ENCODE measurements at places on chromosomes 16 and 17.

- no peak for DNase-seq
Measured at GRCh38 chr16:29791845-29792807, 1.6 kb downstream of the KIF22 start.

DNA sequence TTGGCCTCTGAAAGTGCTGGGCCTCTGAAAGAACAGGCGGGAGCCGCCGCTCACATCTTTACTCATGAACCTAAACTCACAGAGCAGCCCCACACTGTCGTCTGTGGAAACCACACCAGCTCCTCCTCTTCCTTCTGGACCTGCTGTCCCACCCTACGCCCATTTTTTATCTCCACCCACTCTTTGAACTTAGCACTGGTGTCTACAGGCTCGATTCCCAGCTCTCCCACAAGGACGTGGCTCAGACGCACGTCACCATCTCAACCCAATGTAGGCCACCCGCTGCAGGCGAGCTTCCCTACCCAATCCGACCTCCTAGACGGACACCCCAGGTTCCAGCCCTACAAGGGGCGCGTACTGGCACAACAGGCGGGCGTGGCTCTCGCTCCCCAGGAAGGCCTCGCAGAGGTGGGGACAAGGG, 62.2 kb downstream of the NXN start:
- no peak for DNase-seq

GRCh38 chr17:46046957-46047356, 47.9 kb downstream of the STH start:
- DNase-seq = no peak

- DNase-seq = no peak
Measured at GRCh38 chr17:77501101-77501566, 360.4 kb downstream of the SEC14L1 start.

GRCh38 chr17:76946111-76946771, 78.0 kb downstream of the MGAT5B start:
- DNase-seq = no peak

DNA sequence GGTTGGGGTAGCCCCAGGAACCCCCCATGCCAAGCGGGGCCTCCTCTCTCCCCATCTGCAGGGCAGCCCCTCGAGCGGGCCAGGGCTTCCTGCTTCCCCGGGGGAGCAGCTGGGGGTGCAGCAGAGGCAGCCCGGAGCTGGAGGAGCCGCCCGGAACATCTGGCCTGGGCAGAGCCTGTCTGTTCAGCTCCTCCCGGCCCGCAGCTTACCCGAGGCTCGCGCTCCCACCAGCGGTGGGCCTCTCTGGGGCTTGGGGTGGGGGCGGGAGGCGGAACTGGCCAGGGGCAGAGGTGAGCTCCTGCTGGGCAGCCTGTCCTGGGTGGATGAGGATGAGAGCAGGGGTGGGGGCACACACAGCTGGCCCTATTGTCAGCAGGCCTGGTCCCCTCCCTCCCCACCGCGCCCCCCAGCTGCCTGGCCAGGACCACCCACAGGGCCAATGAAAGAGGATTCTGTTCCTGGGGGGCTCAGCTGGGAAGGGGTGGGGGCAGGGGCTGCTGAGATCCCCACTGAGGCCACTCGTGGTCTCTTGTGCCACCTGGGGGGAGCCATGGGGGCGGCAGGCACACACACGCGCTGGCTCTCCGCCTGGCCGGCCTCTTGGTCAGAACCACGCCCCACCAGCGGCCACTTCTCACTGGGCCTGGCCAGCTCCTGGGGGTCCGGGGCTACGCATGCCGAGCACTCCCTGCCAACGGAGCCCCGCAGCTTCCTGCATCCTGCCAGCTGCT, 34.7 kb downstream of the BAHCC1 start:
- no peak for DNase-seq

GRCh38 chr17:72386619-72387237, 265.9 kb downstream of the SOX9 start:
- no peak for DNase-seq

DNA sequence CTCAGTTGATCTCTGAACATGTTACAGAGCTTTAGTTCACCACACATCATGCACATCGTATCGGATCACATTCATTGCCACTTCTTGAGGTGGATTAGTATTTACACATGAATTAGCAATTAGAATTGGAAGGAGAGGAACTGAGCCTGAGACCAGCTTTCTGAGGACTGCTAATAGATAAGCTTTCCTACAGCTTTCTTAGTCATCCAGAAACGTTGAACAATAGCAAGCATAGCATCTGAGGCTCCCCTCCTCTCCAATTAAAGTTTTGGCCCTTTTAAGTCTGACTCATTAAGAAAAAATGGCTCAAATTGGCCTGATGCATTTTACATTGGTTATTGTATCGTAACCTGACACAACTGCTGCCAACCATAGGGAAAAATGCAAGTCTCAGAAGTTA, 1130.4 kb downstream of the CDH8 start:
- no peak for DNase-seq

DNA sequence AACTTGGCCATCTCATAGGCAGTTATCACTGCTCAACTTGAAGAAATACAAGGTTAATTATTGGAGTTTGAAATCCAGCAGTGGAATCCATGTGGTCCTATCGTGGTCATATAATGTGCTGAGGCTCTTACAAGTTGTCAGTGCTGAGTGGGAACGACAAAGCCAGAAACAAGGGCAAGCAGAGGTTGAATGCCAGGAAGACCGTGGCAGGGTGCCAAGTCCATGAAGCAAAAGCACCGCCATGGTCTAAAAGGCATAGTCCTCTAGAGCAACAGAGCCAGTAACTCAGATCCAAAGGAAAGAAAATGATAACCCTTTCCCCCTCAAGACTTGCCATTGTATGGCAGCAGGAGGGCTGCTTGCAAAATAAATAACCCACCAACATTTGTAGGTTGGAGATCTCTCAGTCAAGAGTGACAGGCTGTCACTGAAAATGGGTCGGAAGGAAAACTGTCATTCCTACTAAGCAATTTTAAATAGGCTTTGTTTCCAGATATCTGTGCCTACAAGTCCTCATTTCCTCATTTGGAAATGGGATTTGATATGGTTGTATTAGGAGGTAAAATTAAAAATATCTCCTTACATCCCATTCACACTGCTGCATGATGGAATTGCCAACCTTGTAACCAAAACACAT, 36.4 kb upstream of the HSBP1 start:
- no peak for DNase-seq

GRCh38 chr17:48513666-48514455, 16.9 kb downstream of the HOXB1 start:
- DNase-seq = no peak

DNA sequence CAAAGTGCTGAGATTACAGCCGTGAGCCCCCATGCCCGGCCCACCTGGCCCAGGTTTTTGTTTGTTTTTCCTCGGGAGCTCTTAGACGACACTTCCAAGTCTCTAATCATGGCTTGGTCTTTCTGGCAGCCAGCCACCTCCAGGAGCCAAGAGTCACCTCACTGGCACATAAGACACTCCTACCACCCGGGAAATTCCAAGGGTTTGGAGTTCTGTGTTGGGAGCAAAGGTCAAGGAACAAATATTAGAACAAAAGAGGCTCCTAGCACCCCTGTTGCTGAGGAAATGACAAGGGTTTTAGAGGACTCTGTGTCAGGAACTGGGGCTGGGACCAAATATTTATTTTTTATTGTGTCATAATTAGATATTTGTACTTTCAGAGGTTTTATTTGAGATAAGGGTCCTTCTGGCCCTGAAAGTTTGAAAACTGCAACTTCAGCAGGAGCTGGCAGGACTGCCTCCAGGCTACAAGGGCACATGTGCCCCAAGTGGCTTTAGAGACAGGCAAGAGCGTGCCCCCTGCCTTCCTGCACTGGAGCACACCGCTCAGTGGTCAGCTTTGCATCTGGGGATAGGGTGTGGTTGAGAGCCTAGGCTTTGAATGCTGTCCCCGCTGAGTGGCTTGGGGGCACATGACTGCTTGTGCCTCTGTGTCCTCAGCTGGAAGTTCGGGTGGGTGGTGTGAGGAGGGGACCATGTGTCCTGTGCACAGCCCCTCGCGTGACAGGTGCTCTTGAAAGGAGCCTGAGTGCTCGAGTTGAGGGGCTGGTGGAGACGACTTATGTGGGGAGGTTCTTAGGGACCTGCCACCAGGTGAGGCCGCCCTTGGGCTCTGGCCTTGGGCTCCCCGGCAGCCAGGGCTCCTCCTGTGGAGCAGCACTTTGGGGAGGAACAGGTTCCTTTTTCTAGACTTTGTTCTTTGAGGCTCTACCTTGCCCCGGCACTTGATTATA, 29.7 kb downstream of the MGRN1 start:
- DNase-seq = no peak

GRCh38 chr16:57711993-57712392, 17.4 kb downstream of the DRC7 start:
- DNase-seq = no peak

DNA sequence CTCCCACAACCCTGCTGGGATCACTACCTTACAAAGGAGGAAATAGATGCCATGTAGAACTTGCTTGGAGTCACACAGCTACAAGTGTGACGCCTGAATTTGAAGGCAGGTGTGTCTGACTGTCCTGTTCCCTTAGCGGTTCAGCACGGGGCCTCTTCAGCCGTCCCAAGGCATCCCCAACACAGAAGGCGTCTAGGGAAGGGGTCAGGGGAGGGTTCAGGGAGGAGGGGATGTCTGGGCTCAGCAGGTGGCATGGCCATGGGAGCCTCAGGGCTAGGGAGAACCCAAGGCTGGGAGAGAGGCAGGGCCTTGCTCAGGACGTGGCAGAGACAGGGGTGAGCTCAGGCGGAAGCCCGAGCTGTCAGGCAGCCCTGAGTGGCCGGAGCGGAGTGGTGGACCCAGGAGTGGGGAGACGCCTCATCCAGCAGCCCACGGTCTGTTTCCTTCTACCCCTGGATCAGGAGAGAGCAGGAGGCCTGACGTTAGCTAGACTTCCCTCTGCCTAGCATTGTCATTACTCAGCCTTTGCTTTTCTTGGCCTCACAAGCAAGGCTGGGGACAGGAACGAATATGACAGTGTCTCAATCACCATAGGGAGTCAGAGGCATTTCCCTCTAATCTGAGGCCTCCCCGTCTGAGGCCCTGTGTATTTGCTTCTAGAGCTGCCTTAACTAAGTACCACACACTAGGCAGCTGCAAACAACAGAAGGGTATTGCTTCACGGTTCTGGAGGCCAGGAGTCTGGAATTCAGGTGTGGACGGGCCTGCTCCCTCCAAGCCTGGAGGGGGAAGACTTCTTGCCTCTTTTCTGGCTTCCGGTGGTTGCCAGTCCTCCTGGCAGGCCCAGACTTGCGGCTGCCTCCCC, 31.3 kb upstream of the ANKRD40CL start:
- no peak for DNase-seq

GRCh38 chr16:87963400-87963799, 12.2 kb downstream of the BANP start:
- no peak for DNase-seq

- DNase-seq = no peak
Measured at GRCh38 chr16:11308493-11309283, 27.6 kb upstream of the PRM1 start.

DNA sequence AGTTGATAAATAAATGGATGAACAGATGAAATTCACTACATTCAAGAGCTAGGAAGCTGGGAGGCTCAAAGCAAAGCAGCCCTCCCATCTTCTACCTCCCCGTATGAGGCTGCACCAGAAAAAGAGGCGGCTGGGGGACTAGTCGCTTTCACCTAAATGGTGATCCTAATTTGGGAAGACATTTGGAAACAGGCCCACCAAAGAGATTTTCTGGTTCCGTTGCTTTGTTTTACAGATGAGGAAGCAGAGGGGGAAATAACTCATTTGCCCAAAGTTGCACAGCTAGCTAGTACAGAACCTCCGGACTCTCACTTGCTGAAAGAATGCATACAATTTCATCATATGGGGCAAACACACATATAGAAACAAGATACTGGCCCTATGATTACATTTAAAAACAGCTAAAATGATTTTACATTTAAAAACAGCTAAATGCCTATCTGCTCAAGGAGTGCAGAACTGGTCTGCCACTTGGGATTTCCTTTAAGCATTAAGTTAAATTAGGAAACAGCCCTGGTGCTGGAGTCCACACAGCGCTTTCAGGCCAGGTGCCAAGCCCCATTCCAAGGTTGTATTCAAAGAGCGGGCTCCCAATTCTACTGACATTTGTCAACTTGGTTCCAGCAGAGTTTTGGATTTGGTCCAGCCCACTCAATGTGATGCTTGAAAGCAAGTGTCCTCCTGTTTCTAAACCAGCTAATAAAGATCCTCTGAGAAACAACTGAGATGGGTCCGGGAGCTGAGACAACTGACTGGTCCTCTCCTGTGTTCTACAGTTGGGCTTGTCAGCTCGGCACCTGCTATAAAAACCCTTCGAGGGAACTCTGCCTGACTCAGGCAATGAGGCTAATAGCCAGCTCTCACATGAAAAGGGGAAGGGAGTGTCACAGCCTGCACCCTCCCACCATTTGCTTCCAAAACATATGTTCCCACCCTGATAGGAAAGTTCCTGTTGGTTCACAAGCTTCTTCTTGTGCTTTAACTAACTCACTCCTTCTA, 11.7 kb downstream of the ERN1 start:
- DNase-seq = no peak

DNA sequence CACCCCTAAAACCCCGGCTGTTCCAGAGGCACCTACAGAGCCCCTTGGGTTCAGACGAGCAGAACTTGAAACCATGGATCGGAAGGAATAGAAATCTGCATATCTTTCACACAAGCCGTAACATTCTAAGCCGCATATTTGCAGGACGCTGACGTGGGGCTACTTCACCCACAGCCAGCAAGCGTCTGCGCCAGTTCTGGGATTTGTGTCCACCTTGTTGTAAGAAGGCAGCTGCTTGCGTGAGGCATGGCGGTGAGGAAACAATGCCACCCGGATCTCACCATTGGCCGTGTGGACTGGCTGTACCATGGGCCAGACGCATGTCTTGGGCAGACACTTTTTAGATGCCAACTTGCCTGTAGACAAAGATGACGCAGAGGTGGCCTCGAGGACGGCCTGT, 34.5 kb downstream of the TNFRSF13B start:
- no peak for DNase-seq

- DNase-seq = no peak
Measured at GRCh38 chr16:67241008-67241900, 6.0 kb downstream of the FHOD1 start.

- no peak for DNase-seq
Measured at GRCh38 chr17:68704871-68705713, 103.9 kb upstream of the FAM20A start.

GRCh38 chr16:88769617-88770460, 15.2 kb downstream of the PIEZO1 start:
- no peak for DNase-seq

DNA sequence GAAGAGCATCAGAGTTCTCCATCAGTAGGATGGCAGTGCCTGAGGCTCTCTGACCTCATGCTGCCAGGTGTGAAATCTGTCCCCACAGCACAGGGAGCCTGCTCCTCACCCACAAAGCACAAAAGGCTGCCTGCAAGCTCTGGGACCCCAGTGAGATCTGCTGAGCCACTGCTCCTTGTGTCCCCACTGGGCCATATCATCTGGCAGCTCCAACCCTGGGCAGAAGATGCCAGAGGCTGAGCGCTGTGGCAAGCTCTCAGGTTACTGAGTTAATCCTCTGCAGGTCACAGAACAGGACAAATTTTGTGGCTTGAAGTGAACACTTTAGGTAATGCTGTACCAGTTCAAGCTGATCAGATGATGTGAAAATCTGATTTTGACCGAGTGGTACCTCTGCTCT, 26.7 kb upstream of the ERN1 start:
- DNase-seq = no peak
